Esophagus squamous epithelium (tissue), 5 donors: ENCODE measurements at places on chromosomes 11 and 22. TPM values are rescaled to one million over a fixed set of nuclear protein-coding genes. Genes with fewer than 3 reads are reported as not detected.

- DNase-seq, result no peak
Observed at GRCh38 chr11:13038366-13038765, 29.2 kb downstream of the RASSF10 start.

Gene CDHR5
- not detected for total RNA-seq

DNA sequence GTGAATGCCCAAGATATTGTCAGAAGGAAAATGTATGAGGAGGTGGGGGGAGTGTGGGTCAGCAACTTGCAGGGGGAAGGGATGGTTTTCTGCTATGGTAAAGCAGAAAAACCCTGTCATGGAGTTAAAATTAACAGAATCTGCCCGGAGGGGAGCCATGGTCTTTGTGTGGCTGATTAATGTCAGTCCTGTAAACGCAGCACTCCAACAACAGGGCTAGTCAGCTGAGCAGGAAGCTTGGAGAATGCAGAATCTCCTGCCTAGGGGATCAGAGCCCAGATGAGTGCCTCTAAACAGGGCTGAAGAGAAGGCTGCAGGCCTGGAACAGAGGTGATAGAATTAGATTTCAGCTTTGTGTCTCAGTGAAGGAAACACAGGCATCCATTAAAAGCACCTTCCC, 140.9 kb upstream of the MTNR1B start:
- no peak for DNase-seq

- DNase-seq, result no peak
Observed at GRCh38 chr11:27453701-27454100, 18.9 kb downstream of the LGR4 start.

Gene MUC2
- total RNA-seq, result not detected

DNA sequence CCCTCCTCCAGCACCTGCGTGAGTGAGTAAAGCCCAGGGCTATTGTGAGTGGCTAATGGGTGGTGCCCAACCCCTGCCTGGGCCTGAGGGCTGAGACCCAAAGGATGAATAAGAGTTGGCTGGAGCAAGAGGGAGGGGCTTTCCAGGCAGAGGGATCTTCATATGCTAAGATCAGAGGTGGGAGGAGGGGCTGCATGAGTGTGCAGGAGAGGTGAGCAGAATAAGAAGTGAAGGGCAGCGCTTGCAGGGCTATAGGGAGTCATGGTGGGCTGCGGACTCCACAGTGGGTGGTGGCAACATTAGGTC, 3.9 kb downstream of the EMID1 start:
- no peak for DNase-seq
